Muscle of leg (tissue), 16 donors: ENCODE measurements at places on chromosomes 4 and X.
A peak's percentile ranks its signal among the peaks of the same experiment; 100 is the strongest.

- peak overlapping the region; percentile 39 for H3K27ac ChIP-seq
- DNase-seq: no peak
- no peaks in the 10 kb centered on the region for H3K36me3 ChIP-seq
- peaks cover 3% of the 10 kb centered on the region for H3K4me1 ChIP-seq
- no peak overlapping the region for H3K4me3 ChIP-seq
Measured at GRCh38 chr4:156762851-156763250, 208.7 kb downstream of the PDGFC start.

DNA sequence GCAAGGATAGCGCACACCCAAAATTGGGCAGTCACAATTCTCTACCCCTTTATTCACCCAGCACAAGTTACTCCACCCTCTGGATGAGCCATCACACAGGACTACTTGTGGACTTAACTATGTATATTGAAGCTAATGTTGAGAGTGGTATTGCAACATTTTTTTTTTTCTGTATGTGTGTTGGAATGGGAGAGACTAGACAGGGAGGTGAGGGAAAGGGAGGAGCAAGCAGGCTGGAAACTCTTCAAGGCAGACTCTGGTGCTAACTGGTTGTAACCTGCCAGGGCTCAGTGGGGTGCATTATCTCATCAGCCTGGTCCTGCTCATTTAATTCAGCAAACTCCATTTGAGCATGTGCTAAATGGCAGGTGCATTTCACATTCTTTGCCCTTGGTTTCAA lies 18.4 kb upstream of the CWH43 start:
- DNase-seq: no peak
- H3K27me3 ChIP-seq: no peaks in the 10 kb centered on the region
- no peak overlapping the region for H3K4me3 ChIP-seq
- no peaks in the 10 kb centered on the region for H3K4me1 ChIP-seq

- DNase-seq: no peak
- H3K4me1 ChIP-seq: no peaks in the 10 kb centered on the region
- no peaks in the 10 kb centered on the region for H3K36me3 ChIP-seq
- H3K4me3 ChIP-seq: no peak overlapping the region
- no peak overlapping the region for H3K27ac ChIP-seq
Measured at GRCh38 chrX:78357342-78358055, 30.1 kb upstream of the CYSLTR1 start.

- no peaks in the 10 kb centered on the region for H3K4me1 ChIP-seq
- H3K27me3 ChIP-seq: no peaks in the 10 kb centered on the region
- no peak for DNase-seq
- H3K27ac ChIP-seq: no peak overlapping the region
- H3K36me3 ChIP-seq: no peaks in the 10 kb centered on the region
Measured at GRCh38 chr4:47017081-47017480, 14.3 kb upstream of the GABRB1 start.

DNA sequence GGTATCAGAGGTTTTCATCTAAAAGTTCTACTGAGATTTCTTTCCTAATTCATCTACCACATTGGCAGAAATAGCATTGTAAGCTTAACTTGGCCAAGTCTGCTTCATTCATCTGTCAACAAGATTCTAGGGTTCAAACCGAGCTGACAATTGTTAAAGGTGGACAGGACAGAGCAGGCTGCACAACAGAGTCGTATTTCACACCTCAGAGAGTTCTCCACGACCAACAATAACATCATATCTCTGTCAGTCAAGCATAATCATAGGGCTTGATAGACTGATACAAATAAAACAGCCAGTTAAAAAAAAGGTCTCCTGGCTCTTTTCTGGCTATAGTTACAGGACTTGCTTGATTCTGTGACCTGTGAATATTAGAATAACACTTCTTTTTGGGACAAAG lies 259.2 kb downstream of the COL25A1 start:
- peaks cover 3% of the 10 kb centered on the region for H3K4me1 ChIP-seq
- H3K27me3 ChIP-seq: no peaks in the 10 kb centered on the region
- H3K4me3 ChIP-seq: no peak overlapping the region

DNA sequence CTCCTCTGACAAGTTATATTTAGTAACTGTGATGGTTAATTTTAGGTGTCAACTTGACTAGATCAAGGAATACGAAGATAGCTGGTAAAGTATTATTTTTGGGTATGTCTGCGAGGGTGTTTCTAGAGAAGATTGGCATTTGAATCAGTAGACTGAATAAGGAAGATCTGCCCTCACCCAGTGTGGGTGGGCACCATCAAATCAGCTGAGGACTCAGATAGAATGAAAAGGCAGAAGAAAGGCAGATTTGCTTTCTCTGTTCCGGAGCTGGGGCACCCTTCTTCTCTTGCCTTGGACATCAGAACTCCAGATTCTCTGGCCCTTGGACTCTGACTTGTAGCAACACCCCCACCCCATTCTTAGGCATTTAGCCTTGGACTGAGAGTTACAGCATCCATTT lies 981.6 kb downstream of the CCSER1 start:
- no peak for DNase-seq
- H3K27me3 ChIP-seq: no peaks in the 10 kb centered on the region
- H3K4me1 ChIP-seq: no peaks in the 10 kb centered on the region
- no peak overlapping the region for H3K27ac ChIP-seq
- no peak overlapping the region for H3K4me3 ChIP-seq

DNA sequence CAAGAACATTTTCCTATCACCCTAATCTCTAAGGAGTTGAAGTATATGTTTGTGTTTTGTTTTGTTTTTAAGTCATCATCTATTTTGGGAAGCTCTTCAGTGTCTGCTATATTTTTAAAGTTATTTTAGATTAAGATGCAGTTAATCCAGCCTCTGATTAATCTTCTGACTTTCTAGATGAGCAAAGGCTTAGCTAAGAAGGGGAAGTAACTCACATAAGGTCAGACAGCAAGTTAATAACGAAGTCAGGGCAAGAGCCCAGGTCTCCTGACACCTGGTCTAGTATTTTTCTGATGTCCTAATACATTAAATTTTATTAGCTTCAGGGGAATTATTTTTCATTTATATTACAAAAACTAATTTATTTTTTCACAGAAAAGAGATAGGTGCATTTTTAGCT lies 168.5 kb downstream of the SOWAHB start:
- H3K4me1 ChIP-seq: peaks cover 8% of the 10 kb centered on the region
- no peak for DNase-seq
- H3K36me3 ChIP-seq: peaks cover 9% of the 10 kb centered on the region

DNA sequence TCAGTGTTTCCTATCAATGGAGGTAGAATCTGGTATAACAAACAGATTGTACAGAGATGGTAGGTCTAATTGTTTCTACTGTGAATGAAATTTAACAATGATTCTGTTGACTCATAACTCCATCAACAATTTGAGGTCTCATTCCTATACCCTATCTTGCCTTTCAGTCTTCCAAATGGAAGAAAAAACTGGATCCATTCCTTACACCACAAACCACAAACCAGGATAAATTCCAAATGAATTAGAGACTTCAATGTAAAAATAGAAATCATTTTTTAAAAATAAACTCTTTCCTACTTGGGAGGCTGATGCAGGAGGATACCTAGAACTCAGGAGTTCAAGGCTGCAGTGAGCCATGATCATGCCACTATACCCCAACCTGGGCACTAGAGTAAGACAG lies 114.4 kb upstream of the WDR44 start:
- no peaks in the 10 kb centered on the region for H3K27me3 ChIP-seq
- H3K4me3 ChIP-seq: no peak overlapping the region
- no peaks in the 10 kb centered on the region for H3K4me1 ChIP-seq
- no peaks in the 10 kb centered on the region for H3K36me3 ChIP-seq
- H3K27ac ChIP-seq: no peak overlapping the region
- DNase-seq: no peak

GRCh38 chrX:45774961-45775360 lies 574.3 kb upstream of the DIPK2B start:
- H3K27me3 ChIP-seq: peaks cover 19% of the 10 kb centered on the region
- DNase-seq: peak; percentile 51
- H3K4me1 ChIP-seq: peaks cover 3% of the 10 kb centered on the region
- no peaks in the 10 kb centered on the region for H3K36me3 ChIP-seq

DNA sequence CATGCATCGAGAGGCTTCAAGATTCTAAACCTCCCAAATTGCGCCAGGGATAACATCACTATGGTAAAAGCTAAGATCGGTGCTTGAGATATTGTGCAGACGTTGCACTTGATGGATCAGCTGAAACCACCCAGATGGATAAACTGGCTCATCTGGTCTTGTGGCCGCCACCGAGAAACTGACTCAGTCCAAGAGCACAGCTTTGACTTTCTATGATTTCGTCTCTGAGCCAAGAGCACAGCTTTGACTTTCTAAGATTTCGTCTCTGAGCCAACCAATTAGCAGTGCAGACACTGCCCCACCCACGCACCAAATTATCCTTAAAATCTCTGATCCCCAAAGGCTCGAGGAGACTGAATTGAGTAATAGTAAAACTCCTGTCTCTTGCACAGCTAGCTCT lies 687.2 kb downstream of the FAM133A start:
- no peak overlapping the region for H3K27ac ChIP-seq
- no peaks in the 10 kb centered on the region for H3K36me3 ChIP-seq
- DNase-seq: no peak
- no peaks in the 10 kb centered on the region for H3K4me1 ChIP-seq

GRCh38 chr4:126213996-126214395 lies 899.2 kb downstream of the FAT4 start:
- no peaks in the 10 kb centered on the region for H3K4me1 ChIP-seq
- H3K36me3 ChIP-seq: no peaks in the 10 kb centered on the region
- H3K27me3 ChIP-seq: no peaks in the 10 kb centered on the region
- no peak for DNase-seq
- H3K27ac ChIP-seq: no peak overlapping the region
- no peak overlapping the region for H3K4me3 ChIP-seq

GRCh38 chrX:21616386-21616785 lies 41.7 kb downstream of the KLHL34 start:
- H3K4me1 ChIP-seq: no peaks in the 10 kb centered on the region
- no peaks in the 10 kb centered on the region for H3K36me3 ChIP-seq
- H3K27me3 ChIP-seq: no peaks in the 10 kb centered on the region
- H3K4me3 ChIP-seq: no peak overlapping the region
- H3K27ac ChIP-seq: no peak overlapping the region

DNA sequence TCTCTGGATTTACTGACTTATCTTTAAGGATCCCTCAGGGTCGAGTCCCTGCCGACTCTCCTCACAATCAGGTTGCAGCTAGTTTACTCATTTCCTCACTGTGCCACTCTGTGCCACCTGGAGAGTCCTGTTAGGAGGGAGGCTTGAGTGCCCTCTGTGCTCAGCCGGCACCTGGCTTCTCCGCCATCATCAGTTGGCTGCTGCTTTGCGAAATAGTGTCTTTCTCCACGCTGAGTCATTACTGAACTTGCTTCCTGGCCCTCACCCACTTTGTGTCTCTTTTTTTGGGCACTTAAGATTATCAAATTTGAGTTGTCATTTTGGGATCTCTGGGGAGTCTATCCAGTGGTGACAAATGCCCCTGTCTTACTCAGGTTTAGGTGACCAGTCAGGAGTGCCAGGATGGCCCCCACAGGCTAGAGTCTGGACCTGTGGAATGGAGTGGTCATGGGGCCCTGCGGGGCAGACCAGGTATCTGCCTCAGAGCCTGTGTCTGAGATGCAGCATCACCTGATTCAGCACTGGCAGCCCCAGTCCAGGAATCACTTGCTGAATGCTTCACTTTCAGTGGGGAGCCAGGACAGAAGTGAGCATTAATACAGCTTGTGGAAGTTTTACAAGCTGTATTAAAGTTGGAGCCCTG lies 37.7 kb downstream of the JADE1 start:
- H3K27me3 ChIP-seq: no peaks in the 10 kb centered on the region
- no peak overlapping the region for H3K4me3 ChIP-seq
- no peak overlapping the region for H3K27ac ChIP-seq
- no peak for DNase-seq

DNA sequence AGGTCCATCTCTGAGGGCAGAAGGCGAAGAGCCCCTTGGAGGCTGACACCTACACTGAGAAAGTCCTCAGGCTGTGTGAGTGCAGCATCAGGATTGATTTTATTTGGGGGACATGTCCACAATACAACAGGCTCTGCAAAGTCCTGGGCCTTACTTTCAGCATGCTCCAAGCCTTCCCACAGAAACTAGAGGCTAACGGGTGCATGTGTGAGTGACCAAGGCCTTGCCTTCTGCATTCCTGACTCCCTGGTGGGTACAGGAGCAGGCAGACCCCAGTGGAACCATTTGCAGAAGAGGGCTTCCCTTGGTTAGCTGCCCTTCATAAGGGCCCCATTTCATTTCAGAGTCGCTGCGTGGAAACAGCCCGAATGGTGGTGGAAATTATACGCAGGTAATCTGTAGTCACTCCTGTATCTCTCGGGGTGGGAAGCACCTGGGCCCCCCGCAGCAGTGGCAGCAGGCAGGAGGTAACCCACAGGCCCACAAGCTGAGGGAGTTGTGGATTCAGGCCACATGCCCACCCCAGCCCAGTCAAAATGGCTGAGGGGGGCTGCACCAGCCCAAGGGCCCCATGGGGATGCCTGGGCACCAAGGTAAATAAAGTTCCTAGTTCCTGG lies 37.7 kb downstream of the NSG1 start:
- no peak for DNase-seq
- peaks cover 4% of the 10 kb centered on the region for H3K4me1 ChIP-seq
- H3K4me3 ChIP-seq: no peak overlapping the region
- no peak overlapping the region for H3K27ac ChIP-seq

- no peaks in the 10 kb centered on the region for H3K36me3 ChIP-seq
- no peaks in the 10 kb centered on the region for H3K27me3 ChIP-seq
- no peak for DNase-seq
Measured at GRCh38 chr4:107255114-107255513, 219.0 kb upstream of the DKK2 start.

- H3K4me1 ChIP-seq: no peaks in the 10 kb centered on the region
- no peaks in the 10 kb centered on the region for H3K27me3 ChIP-seq
- H3K27ac ChIP-seq: no peak overlapping the region
- peak; percentile 13 for DNase-seq
- no peaks in the 10 kb centered on the region for H3K36me3 ChIP-seq
Measured at GRCh38 chr4:78205591-78205990, 148.5 kb downstream of the FRAS1 start.

- peaks cover 5% of the 10 kb centered on the region for H3K27me3 ChIP-seq
- peak overlapping the region; percentile 71 for H3K27ac ChIP-seq
- H3K4me1 ChIP-seq: peaks cover 16% of the 10 kb centered on the region
- DNase-seq: peak; percentile 65
Measured at GRCh38 chr4:25861951-25862410, 807 bp downstream of the SEL1L3 start.

DNA sequence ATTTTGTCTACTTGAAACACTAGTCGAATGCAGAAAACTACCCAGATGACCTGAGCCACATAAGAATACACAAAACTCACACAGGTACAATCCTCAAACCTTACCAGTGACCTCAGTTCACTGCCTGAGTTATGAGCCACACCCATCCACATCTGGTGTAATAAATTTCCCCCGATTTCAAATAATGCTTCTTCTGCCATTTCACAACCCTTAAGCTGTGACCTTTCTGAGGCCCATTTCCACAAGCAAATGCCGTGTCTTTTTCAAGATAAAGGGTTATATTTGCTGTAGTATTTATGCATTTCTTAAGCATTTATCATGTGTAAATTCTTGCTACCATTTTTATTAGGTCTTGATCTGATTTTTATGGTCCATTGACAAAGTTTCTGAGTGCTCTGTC lies 1.8 kb upstream of the ARHGEF38 start:
- no peaks in the 10 kb centered on the region for H3K4me1 ChIP-seq
- no peaks in the 10 kb centered on the region for H3K27me3 ChIP-seq
- DNase-seq: no peak
- H3K27ac ChIP-seq: no peak overlapping the region
- no peak overlapping the region for H3K4me3 ChIP-seq
